ENCODE measurements at places on chromosomes 12 and 14. TPM values are rescaled to one million over a fixed set of nuclear protein-coding genes. Genes with fewer than 3 reads are reported as not detected.

VTI1B gene
- total RNA-seq = 75.3 TPM

CABP1 gene
- 0.16 TPM for total RNA-seq

ANAPC5 gene
- 154 TPM for total RNA-seq

CPM gene
- total RNA-seq = 63.5 TPM

CCDC184 gene
- total RNA-seq = 0.38 TPM

SOAT2 gene
- not detected for total RNA-seq

GRCh38 chr12:113315358-113315757 lies 19.6 kb downstream of the SLC8B1 start:
- H3K4me3 ChIP-seq = no peak overlapping the region
- H3K36me3 ChIP-seq = peaks cover 38% of the 10 kb centered on the region
- no peak overlapping the region for H3K27ac ChIP-seq
- H3K27me3 ChIP-seq = no peaks in the 10 kb centered on the region
- H3K4me1 ChIP-seq = peaks cover 3% of the 10 kb centered on the region
- no peak for DNase-seq

GRCh38 chr12:67070604-67071003 lies 198.6 kb upstream of the CAND1 start:
- no peak overlapping the region for H3K27ac ChIP-seq
- H3K36me3 ChIP-seq = no peaks in the 10 kb centered on the region

DNA sequence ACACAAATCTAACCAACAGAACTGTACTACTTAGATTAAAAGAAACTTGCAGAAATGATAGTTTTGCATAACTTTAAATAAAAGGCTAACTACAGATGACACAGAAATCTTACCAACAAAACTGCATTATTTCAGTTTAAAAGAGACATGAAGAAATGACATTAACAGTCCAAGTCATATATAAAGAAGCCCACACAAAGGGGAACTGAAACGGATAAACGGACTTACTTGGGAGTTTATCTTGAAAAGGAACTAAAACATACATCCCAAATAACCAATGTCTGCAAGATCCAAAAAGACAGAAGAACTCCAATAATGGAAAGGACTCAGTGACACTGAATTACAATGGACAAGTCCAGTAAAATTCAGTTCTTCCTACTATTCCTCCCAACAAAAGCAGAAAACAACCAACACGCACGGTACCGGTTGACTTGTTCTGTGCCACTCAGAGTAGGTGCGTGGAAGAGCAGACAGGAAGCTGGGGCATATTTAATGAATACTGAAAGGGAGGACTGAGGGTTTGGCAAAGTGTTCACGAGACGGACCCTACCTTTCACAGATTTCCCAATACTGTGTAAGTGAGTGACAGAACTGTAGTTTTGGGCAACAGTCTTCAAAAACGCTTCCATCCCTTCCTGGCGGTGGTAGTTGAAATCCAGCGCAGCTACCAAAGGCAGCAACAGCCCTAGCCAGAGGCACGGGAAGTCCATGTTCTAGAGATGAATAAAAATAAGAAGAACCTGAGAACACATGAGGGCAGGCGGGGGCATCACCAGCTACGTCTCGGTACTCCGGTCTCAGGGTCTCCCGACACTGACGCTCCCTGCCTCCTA lies 627 bp downstream of the CPM start:
- peaks cover 30% of the 10 kb centered on the region for H3K36me3 ChIP-seq
- H3K27ac ChIP-seq = peak overlapping the region; percentile 85
- DNase-seq = no peak
- peak overlapping the region; percentile 94 for H3K4me3 ChIP-seq
- H3K4me1 ChIP-seq = peaks cover 16% of the 10 kb centered on the region
- H3K27me3 ChIP-seq = no peaks in the 10 kb centered on the region

DNA sequence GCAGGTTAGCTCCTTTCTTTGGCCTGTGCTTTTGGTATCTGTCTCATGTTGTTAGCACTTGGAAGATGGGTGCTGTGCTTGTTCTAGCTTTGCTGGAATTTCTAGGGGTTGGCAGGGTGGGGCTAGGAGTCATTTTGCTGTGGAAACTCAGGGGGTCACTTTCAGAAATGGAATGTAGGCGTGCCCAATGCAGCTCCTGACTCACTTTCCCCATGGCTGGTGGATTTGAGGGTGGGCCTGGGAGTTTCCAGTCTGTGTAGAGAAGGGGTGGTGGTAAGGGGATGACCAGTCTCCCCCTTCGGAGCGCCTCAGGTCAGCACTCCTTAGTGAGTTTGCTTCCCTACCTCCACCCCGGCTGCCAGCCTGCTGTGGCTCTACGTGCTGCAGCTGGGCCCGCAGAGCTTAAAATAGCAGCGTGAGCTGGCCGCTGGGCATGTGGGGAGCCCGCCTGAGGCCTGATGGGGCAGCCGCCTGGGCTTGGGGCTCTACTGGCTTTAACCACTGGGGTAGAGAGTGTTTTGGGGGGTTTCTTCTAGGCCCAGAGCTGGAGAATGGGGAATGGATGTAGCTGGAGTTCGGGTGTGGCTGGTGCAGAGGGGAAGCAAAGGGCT lies 108.2 kb downstream of the TSPAN9 start:
- DNase-seq = no peak
- H3K27me3 ChIP-seq = peaks cover 2% of the 10 kb centered on the region
- no peaks in the 10 kb centered on the region for H3K4me1 ChIP-seq

- H3K4me1 ChIP-seq = peaks cover 4% of the 10 kb centered on the region
- no peak overlapping the region for H3K4me3 ChIP-seq
- H3K27me3 ChIP-seq = peaks cover 2% of the 10 kb centered on the region
- no peak overlapping the region for H3K27ac ChIP-seq
- no peaks in the 10 kb centered on the region for H3K36me3 ChIP-seq
These were observed 28.4 kb downstream of the SLC6A12 start for GRCh38 chr12:185576-185955.

DNA sequence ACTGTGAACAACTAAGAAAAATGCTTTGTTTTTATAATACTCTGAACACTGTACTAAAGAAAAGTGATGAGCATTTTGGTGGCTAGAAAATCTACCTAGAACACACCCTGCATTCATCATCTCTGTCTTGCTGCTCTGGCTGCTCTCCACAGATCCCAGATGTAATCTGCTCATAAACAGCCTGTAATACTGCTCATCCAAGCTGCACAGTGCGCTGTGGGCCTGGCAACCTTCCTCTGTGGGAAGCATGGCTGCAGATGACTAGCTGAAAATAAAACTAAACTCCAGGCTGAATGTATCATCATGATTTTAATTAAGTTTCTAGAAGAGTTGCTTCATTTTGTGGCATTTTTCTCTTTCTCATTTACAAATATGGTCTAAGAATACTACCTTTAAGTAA lies 200.7 kb downstream of the SLC2A13 start:
- DNase-seq = no peak
- no peaks in the 10 kb centered on the region for H3K4me1 ChIP-seq
- no peak overlapping the region for H3K27ac ChIP-seq
- H3K36me3 ChIP-seq = no peaks in the 10 kb centered on the region
- no peaks in the 10 kb centered on the region for H3K27me3 ChIP-seq

DNA sequence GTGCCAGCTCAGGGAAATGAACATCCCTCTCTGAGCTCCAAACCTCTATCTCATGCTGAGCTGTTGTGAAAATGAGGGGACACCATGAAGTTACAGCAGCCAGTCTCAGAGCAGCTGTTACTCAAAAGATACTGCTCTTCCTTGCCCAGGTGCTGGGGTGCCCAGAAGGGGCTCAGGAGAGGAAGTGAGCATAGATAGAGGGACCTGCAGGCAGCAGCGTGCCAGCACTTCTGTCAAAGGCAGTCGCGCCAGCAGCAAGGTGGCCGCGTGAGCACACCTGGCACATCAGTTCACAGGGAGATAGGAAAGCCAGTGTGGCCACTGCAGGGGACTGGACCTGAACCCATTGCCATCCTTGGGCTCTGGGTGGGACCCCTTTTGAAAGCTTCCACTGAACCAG lies 27.8 kb downstream of the C14orf132 start:
- H3K4me3 ChIP-seq = no peak overlapping the region
- H3K27me3 ChIP-seq = no peaks in the 10 kb centered on the region
- no peaks in the 10 kb centered on the region for H3K4me1 ChIP-seq
- DNase-seq = no peak

- no peak for DNase-seq
- peaks cover 2% of the 10 kb centered on the region for H3K27me3 ChIP-seq
- no peaks in the 10 kb centered on the region for H3K36me3 ChIP-seq
- H3K4me3 ChIP-seq = no peak overlapping the region
- H3K27ac ChIP-seq = no peak overlapping the region
- H3K4me1 ChIP-seq = no peaks in the 10 kb centered on the region
These were observed 51.8 kb downstream of the PRIMA1 start for GRCh38 chr14:93736378-93737014.

GRCh38 chr14:73680821-73681220 lies 33.4 kb downstream of the PNMA1 start:
- no peak overlapping the region for H3K4me3 ChIP-seq
- no peaks in the 10 kb centered on the region for H3K4me1 ChIP-seq
- DNase-seq = no peak
- H3K36me3 ChIP-seq = no peaks in the 10 kb centered on the region
- H3K27me3 ChIP-seq = no peaks in the 10 kb centered on the region

DNA sequence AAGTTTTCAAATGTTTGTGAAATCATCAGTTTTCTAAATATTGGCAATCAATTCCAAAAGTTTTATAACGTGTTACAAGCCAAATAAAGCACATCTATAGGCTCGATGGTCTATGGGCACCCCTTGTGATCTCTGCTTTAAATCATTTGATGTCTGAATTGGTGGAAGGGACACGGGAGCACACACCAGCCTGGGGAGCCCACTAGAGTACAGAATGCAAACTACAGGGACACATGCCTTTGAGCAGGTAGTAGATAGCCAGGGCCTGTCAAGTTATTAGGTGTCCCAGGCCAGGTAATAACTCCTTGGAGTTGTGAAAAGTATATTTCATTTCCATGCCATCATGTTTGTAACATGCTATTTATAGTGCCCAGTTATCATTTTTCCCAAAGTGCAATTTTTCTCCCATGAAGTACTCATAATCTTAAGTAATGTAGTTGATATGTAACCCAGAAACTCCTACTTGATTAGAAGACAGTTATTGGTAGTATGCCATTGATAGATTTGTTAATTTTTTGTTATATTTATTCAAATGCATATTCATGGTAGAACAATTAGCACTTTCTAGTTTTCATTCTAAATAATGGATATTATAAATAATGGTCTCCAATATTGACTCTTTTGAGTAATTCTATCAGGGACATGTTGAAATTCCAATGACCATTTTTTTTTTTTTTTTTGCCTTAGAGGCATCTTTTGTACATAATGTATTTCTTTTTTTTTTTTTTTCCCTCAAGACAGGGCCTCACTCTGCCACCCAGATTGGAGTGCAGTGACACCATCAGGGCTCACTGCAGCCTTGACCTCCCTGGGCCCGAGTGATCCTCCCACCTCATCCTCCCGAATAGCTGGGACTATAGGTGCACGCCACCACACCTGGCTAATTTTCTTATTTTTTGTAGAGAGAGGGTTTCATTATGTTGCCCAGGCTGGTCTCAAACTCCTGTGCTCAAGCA lies 96.9 kb upstream of the FGD4 start:
- H3K36me3 ChIP-seq = no peaks in the 10 kb centered on the region
- no peaks in the 10 kb centered on the region for H3K27me3 ChIP-seq
- H3K4me1 ChIP-seq = no peaks in the 10 kb centered on the region
- H3K4me3 ChIP-seq = no peak overlapping the region

GRCh38 chr12:95582230-95583058 lies 31.2 kb upstream of the USP44 start:
- H3K4me1 ChIP-seq = no peaks in the 10 kb centered on the region
- peaks cover 12% of the 10 kb centered on the region for H3K27me3 ChIP-seq
- H3K27ac ChIP-seq = no peak overlapping the region
- no peak for DNase-seq

DNA sequence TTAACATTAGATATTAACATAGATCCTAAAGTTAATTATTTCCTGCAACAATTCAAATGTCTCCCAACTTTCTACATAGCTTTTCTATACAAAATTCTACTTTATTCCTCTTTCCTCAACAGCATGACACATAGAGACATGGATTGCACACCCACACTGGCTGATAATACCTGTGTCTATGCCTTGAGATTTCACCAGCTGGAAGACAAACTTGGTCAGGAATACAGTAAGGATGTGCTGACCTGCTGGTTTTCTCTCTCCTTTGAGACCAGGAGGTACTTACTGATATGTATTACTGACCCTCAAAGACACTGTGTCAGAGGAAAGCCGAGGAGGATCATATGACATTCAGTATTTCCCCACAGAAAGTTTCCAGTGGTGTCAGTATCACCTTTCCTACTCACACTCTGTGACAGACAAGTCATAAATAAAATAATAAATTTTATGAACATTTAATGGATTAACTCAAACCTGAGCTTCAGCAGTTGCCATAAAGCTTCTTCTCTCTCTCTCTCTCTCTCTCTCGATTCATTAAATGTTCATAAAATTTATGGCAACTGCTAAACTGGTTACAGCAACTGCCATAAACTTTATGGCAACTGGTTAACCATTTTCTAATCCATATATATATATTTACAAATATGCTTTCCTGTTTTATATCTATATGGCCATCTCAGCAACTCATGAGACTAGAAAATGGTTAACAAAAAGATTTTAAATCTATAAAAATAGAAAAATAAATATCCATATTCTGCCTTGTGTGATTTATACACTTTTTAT lies 22.7 kb downstream of the EIF2S3B start:
- no peaks in the 10 kb centered on the region for H3K4me1 ChIP-seq
- H3K27me3 ChIP-seq = peaks cover 12% of the 10 kb centered on the region
- H3K27ac ChIP-seq = no peak overlapping the region
- H3K36me3 ChIP-seq = no peaks in the 10 kb centered on the region
- no peak for DNase-seq

All from activated CD4-positive, alpha-beta T cell treated with anti-CD3 and anti-CD28 coated beads, Interleukin-2, amount 10 ng/mL, durations not matched to agents 24 days and 14 days (primary cell).